ENCODE measurements at places on chromosomes 1 and 21. TPM values are rescaled to one million over a fixed set of nuclear protein-coding genes. Genes with fewer than 3 reads are reported as not detected.

SGIP1 gene
- total RNA-seq = not detected

IL22RA1 gene
- not detected for total RNA-seq

RPL11 gene
- 1,742 TPM for total RNA-seq

MAP3K7CL gene
- 6.3 TPM for total RNA-seq

DNA sequence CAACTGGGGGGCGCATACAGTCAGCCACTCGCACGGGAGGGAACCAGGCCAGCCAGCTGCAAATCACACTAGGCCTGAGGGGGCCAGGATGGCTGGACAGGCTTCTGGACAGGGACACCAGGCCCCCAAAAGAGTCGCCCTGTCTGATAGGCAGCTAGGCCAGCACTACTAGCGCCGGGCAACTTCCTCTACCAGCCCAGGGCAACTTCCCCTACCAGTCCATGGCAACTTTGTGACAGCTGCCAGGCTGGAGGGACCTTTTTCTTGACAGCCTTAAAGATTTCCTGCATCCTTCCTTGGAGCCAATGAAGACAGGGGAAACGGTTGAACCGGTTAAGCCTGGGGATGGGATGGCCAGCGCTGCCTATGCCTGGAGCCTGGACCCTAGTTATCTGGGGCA is 5.1 kb downstream of the IFFO2 start:
- H3K27ac ChIP-seq = peak overlapping the region; percentile 93
- peaks cover 4% of the 10 kb centered on the region for H3K36me3 ChIP-seq
- H3K4me1 ChIP-seq = peaks cover 86% of the 10 kb centered on the region
- H3K4me3 ChIP-seq = peak overlapping the region; percentile 75
- DNase-seq = peak; percentile 54

DNA sequence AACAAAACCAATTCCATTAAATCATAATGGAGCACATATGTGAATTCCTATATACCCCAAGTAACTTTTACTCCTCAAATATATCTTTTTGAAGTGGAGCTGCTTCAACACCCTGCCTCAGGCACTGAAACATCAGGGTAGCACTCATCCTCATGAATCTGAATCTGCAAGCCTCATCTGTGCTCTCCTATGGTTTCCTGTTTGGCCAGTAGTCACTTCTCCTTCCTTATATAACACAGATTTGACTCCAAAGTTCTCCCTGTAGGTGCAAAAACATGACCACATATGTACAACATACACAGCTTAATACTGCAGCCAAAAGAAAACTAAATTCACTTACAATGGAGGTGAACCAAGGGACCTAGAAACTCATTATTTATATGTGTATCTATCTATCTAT is 7.2 kb downstream of the TRIT1 start:
- H3K27ac ChIP-seq = no peak overlapping the region
- peaks cover 41% of the 10 kb centered on the region for H3K4me1 ChIP-seq
- H3K4me3 ChIP-seq = no peak overlapping the region
- DNase-seq = no peak
- H3K27me3 ChIP-seq = no peaks in the 10 kb centered on the region
- H3K36me3 ChIP-seq = peaks cover 16% of the 10 kb centered on the region

DNA sequence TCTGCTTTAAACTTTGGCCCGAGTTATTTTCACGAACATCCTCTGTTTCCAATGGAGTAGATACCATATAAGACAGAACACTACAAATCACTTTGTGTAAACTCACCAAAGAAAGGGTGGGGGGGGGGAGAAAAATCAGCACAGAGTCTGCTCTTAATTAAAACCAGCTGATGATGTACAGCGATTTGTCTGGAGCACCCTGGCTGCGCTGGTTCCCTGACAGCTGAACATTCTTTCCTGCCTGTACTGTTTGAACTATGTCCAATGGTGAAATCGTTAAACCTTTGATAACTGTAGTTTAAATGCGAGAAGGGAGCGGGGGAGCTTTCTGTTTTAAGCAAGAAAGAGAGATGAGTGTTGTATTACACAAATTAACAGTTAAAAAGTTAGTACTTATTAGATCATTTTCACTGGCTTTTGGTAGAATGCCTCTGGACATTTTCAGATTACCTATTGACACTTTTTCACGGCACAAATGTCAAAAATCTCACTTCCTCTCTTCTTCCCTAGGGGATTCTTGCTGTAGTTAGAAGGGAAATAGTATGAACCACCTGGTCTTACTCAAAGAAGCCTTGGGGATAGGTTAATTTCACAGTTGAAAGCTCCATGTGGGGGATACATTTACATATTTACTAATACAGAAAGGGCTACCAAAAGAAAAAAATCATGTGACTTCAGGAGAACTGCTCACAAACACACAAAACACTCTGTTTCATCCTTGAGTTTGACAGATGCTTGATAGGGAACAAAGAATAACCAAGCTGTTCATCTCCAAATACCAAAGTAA is 140.2 kb upstream of the RUNX1 start:
- DNase-seq = no peak
- H3K27ac ChIP-seq = no peak overlapping the region
- no peaks in the 10 kb centered on the region for H3K36me3 ChIP-seq
- H3K4me1 ChIP-seq = peaks cover 18% of the 10 kb centered on the region
- no peaks in the 10 kb centered on the region for H3K27me3 ChIP-seq
- H3K4me3 ChIP-seq = no peak overlapping the region

- DNase-seq = no peak
- H3K4me1 ChIP-seq = peaks cover 87% of the 10 kb centered on the region
- H3K4me3 ChIP-seq = no peak overlapping the region
- no peaks in the 10 kb centered on the region for H3K27me3 ChIP-seq
Observed at GRCh38 chr1:12436345-12436658, 181.7 kb downstream of the DHRS3 start.

DNA sequence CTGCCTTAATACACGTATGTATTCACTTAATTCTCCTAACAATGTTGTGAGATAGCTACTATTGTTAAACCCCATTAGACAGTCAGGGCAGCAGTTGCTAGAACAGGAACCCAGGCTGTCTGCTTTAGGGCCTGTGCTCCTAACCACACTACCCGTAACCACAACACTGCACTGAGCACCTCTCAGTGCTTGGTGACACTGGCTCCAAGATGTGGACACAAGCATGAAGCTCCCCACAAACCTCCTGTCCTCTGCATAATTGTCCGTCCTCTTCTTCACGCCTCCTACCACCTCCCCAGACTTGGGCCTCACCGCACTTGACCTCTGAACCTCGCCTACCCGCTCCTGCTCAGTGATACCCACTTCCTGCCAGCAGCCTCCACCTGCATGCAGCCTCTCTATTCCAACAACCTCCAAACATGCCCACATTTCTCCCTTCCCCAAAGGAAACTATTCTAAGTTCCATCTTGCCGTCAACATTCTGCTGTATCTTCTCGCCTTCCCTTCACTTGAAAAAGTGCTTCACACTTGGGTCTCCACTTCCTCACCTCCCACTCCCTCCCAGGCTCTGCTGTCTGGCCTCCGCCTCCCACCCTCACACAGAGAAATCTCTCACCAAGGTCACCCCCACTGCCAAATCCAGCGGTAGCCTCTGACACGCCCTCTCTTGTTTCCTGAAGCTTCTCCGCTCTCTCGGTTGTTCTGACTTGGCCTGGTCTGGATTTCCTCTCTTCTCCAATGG is 14.6 kb upstream of the AHDC1 start:
- H3K4me3 ChIP-seq = no peak overlapping the region
- H3K27ac ChIP-seq = peak overlapping the region; percentile 48
- no peaks in the 10 kb centered on the region for H3K27me3 ChIP-seq
- no peaks in the 10 kb centered on the region for H3K36me3 ChIP-seq

DNA sequence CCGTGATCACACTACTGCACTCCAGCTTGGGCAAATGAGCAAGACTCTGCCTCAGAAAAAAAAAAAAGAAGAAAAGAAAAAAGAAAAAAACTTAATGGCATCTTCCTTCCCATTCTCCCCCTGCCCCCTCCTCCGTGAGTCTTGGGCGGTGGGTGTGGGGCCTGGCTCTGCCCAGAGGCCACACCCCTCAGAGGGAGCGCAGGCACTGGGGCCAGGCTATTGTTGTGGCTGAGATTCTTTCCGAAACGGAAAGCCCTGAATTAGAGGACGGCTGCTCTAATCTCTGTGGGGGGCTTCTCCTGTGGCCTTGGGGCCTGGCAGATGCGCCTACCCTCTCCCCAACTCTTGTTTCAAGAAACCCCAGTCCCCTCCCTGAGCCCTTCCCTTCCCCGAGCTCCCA is 4.1 kb upstream of the FAM110D start:
- peaks cover 3% of the 10 kb centered on the region for H3K4me1 ChIP-seq
- H3K36me3 ChIP-seq = no peaks in the 10 kb centered on the region
- no peak overlapping the region for H3K27ac ChIP-seq
- no peak for DNase-seq

DNA sequence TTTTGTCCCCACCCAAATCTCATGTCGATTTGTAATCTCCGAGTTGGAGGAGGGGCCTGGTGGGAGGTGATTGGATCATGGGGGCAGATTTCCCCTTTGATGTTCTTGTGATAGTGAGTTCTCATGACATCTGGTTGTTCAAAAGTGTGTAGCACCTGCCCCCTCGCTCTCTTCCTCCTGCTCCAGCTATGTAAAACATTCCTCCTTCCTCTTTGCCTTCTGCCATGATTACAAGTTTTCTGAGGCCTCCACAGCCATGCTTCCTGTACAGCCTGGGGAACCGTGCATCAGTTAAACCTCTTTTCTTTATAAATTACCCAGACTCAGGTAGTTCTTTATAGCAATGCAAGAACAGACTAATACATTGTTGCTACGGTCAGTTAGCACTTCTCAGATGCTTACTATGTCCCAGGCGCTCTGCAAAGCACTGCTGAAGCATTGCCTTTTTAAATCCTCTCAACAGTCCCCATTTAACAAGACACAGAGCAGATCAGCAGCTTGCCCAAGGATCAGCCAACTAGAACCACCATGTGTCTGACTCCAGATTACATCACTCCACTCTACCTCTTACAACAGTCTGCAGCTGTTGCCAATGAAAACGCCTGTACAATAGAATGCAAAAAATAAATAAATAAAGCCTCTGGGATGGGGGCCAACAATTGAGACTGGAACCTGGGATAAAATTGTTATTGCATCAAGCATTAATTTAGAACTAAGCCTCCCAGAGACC is 52.4 kb upstream of the USP1 start:
- no peak for DNase-seq
- H3K4me1 ChIP-seq = no peaks in the 10 kb centered on the region
- no peaks in the 10 kb centered on the region for H3K36me3 ChIP-seq
- H3K27me3 ChIP-seq = no peaks in the 10 kb centered on the region
- H3K27ac ChIP-seq = no peak overlapping the region
- no peak overlapping the region for H3K4me3 ChIP-seq

- peak overlapping the region; percentile 99 for H3K27ac ChIP-seq
- peak overlapping the region; percentile 79 for H3K4me3 ChIP-seq
- peaks cover 2% of the 10 kb centered on the region for H3K36me3 ChIP-seq
- peak; percentile 96 for DNase-seq
- no peaks in the 10 kb centered on the region for H3K27me3 ChIP-seq
Observed at GRCh38 chr1:160768295-160768657, 27.7 kb upstream of the LY9 start.

DNA sequence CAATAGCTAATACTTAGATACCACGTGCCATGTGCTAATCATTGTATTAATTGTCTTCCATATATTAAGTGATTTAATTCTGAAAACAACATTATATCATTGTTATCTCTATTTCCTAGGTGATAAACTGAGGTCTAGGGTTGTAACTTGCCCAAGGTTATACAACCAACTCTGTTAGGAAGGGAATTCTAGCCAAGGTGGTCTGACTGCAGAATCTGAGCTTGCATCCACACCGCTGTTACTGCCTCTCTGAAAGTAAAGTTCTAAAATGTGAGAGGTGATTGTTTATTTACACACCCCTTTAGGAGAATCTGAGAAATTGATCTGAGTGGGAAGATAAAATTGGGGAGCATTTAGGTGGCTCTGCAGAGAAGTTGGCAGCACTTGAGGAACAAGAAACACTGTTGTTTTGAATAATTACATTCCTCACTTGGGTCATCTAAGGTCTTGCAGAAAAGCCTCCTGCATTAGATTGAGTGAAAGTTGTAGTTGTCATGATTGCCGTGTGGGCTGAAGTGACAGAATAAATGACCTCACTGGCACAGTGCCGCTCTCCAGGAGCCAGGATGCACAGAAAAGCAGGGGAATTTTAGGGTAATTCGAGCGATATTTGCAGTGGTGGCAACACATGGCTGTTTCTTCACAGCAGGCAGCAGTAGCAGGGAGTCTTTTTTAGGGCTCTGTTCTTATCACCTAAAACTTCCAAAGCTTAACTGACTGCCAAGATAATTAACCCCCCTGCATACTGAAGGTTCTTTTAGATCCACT is 121.7 kb downstream of the ADGRL4 start:
- DNase-seq = no peak
- H3K4me3 ChIP-seq = no peak overlapping the region
- H3K27me3 ChIP-seq = no peaks in the 10 kb centered on the region

GRCh38 chr1:25765923-25766589 is 33.9 kb upstream of the SELENON start:
- no peak overlapping the region for H3K4me3 ChIP-seq
- DNase-seq = no peak
- H3K36me3 ChIP-seq = no peaks in the 10 kb centered on the region
- peaks cover 46% of the 10 kb centered on the region for H3K4me1 ChIP-seq
- no peaks in the 10 kb centered on the region for H3K27me3 ChIP-seq
- H3K27ac ChIP-seq = no peak overlapping the region

GRCh38 chr1:205774198-205775014 is 876 bp downstream of the RAB29 start:
- peaks cover 21% of the 10 kb centered on the region for H3K36me3 ChIP-seq
- H3K4me3 ChIP-seq = peak overlapping the region; percentile 83
- H3K4me1 ChIP-seq = peaks cover 56% of the 10 kb centered on the region
- H3K27me3 ChIP-seq = no peaks in the 10 kb centered on the region
- H3K27ac ChIP-seq = peak overlapping the region; percentile 94
- peak; percentile 58 for DNase-seq

GRCh38 chr1:117015724-117016123 is 14.2 kb downstream of the CD101 start:
- H3K4me1 ChIP-seq = peaks cover 32% of the 10 kb centered on the region
- H3K27me3 ChIP-seq = no peaks in the 10 kb centered on the region
- H3K36me3 ChIP-seq = no peaks in the 10 kb centered on the region
- DNase-seq = no peak

DNA sequence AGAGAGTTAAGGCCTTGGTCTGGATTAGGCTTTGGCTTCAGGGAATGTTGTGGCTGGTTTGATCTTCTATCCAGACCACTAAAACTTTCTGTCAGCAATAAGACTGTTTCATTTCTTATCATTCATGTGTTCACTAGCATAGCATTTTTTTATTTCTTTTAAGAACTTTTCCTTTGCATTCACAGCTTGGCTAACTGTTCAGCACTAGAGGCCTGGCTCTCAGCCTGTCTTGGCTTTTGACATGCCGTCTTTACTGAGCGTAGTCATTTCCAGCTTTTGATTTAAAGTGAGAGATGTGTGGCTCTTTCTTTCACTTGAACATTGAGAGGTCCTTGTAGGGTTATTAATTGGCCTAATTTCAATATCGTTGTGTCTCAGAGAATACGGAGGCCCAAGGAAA is 62.5 kb downstream of the RNF220 start:
- no peak overlapping the region for H3K4me3 ChIP-seq
- no peak for DNase-seq

Data from activated naive CD4-positive, alpha-beta T cell treated with anti-CD3 and anti-CD28 coated beads for 36 hours (primary cell).